ENCODE measurements at places on chromosomes 7 and 10.

GRCh38 chr7:36279200-36279925, 110.3 kb upstream of the ANLN start:
- no peak for DNase-seq

DNA sequence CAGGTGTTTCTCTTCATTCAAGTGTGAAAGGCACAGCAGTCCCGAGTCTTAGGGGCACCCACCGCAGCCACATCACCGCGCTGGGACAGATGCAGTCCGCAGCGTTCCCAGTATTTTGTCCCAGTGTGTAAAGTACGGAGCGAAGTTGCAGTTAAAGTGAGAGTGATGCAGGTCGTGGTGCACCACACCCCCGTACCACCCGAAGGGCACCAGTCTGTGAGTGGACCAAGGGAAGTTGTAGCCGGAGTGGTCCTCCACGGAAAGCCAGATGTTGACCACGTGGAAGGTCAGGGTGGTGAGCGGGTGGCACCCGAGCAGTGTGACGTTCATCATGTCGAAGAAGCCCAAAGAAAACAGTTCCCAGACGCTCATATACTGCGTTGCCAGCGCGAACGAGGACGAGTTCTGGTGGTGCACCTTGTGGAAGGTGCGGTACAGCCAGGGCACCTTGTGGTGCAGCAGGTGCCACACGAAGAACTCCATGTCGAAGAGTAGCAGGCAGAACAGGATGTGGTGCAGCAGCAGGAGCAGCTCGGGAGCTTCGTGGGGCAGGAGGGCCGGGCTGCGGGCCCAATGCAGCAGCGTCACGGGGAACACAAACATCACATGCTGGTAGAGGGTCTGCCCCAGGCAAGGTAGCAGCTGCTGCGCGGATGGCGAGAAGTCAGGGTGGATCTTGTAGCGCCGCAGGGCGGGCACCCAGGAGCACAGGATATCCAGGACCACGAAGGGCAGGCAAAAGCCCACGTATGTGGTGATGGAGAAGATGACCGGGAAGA, 526 bp downstream of the CH25H start:
- DNase-seq = no peak

GRCh38 chr10:19659920-19660655, 156.1 kb upstream of the PLXDC2 start:
- no peak for DNase-seq

- no peak for DNase-seq
Measured at GRCh38 chr10:45443101-45444009, 69.3 kb downstream of the ALOX5 start.

GRCh38 chr7:91691865-91692264, 188.6 kb downstream of the MTERF1 start:
- DNase-seq = no peak

GRCh38 chr10:46523962-46524471, 32.4 kb downstream of the GPRIN2 start:
- no peak for DNase-seq

DNA sequence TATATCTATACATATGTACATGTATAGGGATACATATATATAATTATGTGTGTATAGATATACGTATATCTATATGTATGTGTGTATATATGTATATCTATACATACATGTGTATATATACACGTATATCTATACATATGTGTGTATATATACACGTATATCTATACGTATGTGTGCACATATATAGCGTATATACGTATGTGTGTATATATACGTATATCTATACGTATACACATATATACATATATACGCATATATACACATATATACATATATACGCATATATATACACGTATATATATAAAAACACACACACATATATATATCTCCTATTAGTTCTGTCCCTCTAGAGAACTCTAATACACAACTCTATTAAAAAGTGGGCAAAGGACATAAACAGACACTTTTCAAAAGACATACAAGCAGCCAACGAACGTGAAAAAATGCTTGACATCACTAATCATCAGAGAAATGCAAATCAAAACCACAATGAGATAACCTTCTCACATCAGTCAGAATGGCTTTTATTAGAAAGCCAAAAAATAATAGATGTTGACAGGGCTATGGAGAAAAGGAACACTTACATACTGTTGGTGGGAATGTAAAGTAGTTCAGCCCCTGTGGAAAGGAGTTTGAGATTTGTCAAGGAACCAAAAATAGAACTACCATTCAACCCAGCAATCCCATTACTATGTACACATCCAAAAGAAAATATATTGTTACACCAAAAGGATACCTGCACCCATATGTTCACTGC, 22.0 kb upstream of the TMEM120A start:
- DNase-seq = no peak

DNA sequence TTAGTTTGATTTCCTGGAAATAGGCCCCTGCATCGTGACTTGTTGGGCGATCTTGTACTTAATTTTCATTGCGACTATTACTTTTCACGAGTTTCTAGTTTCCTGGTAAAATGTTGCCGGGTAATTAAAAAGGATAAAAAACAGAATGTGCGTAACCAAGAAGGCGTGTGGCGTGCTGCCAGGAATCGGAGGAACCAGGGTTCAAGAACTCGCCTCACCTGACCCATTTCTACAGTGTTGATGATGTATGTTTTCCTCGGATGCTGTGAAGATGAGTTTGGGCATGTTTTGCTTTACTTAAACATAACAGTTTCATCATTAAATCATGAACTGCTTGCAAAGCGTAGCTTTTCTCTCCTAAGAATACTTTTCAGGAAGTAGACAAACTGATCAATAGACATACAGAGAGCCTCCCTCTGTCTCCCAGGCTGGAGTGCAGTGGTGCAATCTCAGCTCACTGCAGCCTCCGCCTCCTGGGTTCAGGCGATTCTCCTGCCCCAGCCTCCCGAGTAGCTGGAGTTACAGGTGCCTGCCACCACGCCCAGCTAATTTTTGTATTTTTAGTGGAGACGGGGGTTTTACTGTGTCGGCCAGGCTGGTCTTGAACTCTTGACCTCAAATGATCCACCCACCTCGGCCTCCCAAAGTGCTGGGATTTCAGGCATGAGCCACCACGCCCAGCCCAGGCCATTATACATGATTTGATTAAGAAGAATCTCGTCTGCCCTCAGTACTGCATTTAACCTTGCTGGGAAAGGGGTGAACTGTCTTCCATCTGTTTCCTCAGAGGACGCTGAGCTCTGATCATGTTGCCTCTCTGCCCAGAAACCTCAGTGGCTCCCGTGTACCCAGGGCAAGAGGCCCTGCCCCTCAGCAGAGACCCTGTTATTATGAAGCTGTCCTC, 9.1 kb downstream of the FOXK1 start:
- DNase-seq = no peak

GRCh38 chr10:71093531-71093930, 118.8 kb upstream of the UNC5B start:
- no peak for DNase-seq

GRCh38 chr7:105648561-105649401, 67.5 kb upstream of the EFCAB10 start:
- DNase-seq = no peak

GRCh38 chr10:6841761-6842160, 261.7 kb upstream of the PRKCQ start:
- no peak for DNase-seq

GRCh38 chr10:13567030-13567429, 19.7 kb upstream of the PRPF18 start:
- no peak for DNase-seq

DNA sequence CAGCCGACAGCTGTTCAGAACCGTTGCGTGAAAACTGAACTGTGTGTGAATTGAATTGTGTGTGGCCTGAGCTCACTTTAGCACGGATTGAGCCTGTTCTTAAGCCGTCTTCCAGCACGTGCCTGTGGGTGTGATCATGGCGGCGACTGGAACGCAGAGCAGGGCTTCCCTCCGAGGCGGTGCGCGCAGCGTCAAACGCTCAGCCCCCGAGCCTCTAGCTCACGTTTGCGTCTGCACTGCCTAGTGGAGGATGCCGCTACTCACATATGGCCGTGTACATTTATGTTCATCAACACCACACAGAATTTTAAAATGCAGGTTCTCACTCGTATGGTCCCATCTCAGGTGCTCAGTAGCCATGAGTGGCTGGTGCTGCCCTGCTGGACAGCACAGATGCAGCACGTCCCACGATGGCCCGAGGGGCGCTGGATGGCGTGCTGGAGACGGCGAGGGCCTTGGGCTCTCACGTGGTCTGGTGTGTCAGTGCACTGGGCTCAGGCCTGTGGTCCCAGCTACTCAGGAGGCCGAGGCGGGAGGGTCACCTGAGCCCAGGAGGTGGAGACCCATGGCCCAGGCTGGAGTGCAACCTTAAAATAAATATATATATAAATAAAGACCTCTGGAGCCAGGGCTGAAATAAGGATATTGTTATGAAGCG, 22.0 kb downstream of the SUN1 start:
- DNase-seq = no peak

Measured in stimulated activated CD8-positive, alpha-beta memory T cell treated with anti-CD3 and anti-CD28 coated beads, Interleukin-7, amount 100 ng/mL, for 1 hour (primary cell).